ENCODE measurements at places on chromosomes 3 and 15.

- DNase-seq: peak; percentile 26
These were observed 280.3 kb downstream of the ZPLD1 start for GRCh38 chr3:102715030-102715697.

DNA sequence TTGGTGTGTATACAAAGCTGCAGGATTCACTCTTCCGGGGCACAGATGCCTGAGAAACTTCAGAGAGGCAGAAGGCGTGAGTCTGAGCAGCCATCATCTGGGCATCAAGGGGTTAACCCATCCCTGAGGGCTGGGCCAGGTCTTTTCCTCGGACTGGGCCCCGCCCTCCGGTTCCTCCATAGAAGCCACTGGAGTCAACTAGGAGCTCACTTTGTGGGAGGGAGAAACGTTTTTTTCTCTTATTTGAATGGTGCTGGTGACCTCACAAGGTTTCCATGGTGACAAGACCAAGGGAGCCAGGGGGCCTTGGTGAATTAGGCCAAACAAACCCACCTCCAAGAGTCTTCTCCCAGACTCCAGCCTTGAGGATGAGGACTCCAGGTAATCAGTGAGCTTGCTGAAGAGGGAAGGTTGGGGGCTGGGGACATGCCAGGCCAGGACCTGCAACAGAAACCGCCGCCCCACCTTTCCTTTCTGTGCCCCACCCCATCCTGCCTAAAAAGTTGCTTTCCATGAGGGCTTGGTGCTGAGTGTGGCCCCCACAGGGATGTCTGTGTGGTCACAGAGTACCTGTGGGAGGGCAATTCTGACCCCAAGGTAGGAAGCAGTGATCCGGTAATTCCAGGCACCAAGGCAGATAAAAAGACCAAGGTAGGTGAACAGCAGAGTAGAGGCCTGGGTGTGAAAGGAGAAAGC lies 14.8 kb upstream of the INSYN1 start:
- DNase-seq: no peak

DNA sequence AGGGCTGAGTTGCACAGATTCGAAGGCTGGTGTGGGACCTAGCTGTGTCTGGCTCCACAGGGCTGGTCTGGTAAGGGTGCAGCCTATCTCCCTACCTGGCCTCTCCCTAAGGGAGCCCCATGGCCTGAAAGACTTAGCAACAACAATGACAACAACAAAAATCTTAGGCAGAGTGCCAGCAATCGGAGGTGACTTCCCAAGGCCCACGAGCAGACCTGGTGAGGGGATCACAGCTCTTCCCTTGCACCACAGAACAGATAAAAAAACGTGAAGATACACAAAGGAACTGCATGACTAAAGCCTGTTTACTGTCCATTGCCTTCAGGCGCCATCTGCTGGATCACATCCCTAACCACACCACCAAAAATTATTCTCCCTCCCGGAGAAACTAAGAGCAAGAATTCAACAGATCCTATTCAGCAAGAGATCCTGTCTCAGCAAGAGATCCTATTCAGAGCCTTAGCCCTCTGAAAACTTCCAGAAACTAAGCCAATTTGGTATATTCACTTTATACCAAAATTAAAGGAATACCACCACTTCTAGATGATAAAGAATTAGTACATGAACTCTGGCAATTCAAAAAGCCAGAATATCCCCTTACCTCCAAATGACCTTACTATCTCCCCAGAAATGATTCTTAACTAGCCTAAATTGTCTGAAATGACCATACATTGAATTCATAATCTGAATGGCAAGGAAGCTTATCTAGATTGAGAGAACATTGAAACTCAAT lies 24.1 kb upstream of the OR5K4 start:
- peak; percentile 43 for DNase-seq

DNA sequence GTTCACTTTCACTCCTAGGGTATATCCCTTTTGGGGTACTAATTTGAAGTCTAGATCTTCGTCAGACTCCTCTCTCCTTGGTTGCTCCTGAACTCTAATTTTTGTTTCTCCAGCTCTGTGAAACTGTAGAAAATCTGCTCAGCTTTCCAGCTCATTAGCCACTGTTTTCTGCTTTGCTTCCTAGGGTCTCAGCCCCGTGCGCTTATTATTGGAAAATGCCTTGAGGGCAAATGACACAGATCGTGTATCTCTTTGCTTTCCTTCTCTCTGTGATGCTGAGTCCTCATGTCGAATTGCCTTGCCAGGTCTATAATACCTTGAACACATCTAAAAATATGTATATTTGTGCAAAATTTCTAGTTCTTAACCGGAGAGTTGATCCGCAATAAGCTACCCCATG lies 731.1 kb downstream of the EDEM1 start:
- DNase-seq: no peak

DNA sequence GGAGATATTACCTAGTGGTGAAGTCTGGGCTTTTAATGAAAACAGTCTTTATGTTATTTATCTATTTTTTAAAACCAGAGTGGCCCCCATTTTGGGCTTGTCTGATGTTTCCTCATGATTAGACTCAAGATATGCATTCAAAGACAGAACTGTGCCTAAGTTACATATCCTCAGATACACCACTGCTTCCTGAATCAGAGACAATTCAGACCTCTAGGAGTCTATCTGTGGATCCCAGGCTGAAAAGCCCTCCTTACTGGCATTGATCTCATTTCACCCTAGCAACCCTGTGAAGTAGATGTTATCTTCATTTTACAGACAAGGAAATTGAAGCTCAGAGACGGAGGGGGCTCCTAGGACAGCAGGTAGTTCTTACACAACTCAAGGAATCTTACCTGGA lies 16.8 kb upstream of the TGM5 start:
- DNase-seq: no peak

GRCh38 chr15:49044002-49044401 lies 2.2 kb downstream of the SECISBP2L start:
- no peak for DNase-seq

DNA sequence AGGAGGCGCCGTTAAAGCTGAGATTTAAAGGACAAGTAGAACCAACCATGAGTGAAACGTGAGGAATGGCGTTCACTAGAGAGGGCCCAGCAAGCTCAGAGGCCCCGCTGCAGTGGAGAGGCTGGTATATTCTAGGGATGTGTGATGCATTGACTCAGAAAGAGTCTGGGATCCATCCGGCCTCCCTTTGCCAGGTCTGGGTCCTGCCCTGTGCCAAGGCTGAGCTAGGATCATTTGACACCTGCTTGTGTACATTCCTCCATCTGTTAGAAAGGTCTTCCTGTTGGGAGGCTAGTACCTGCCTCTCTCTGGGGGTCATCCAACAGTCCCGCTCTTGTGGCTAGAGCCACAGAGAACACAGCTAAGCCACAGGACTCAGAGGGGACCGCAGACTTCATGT lies 28.4 kb downstream of the CA12 start:
- DNase-seq: no peak

GRCh38 chr3:16817197-16817596 lies 67.6 kb upstream of the PLCL2 start:
- DNase-seq: no peak

GRCh38 chr3:123568875-123569274 lies 16.0 kb downstream of the HACD2 start:
- no peak for DNase-seq

GRCh38 chr3:16486951-16487480 lies 26.5 kb downstream of the RFTN1 start:
- DNase-seq: no peak

DNA sequence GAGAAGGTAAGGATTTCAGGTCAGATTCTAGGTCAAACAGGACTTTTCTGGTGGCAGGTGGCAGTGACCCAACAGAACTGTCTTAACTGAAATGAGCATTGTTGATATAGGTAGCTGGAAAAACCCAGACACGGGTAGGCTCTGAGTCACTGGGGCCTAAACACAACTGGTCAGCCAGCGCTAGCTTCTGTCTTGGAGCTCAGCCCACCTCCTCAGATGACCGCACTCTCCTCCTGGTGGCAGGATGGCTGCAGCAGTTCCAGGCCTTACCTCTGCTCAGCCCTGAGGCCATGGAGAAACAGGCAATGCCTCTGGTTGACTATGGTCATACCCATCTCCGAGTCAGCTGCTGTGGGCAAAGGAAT lies 61.1 kb upstream of the GATA2 start:
- DNase-seq: peak; percentile 72
